ENCODE measurements at places on chromosomes 6 and 20. TPM values are rescaled to one million over a fixed set of nuclear protein-coding genes. Genes with fewer than 3 reads are reported as not detected.

The GABRR1 gene
- total RNA-seq: not detected

- DNase-seq: no peak
Observed at GRCh38 chr6:68468244-68468884, 166.7 kb upstream of the ADGRB3 start.

- DNase-seq: no peak
Observed at GRCh38 chr6:147117580-147117979, 86.6 kb upstream of the STXBP5 start.

- DNase-seq: no peak
Observed at GRCh38 chr6:20426177-20427082, 24.8 kb downstream of the E2F3 start.

- DNase-seq: no peak
Observed at GRCh38 chr6:87724983-87725811, 23.2 kb upstream of the AKIRIN2 start.

- DNase-seq: no peak
Observed at GRCh38 chr20:58102744-58103516, 125.5 kb downstream of the ANKRD60 start.

DNA sequence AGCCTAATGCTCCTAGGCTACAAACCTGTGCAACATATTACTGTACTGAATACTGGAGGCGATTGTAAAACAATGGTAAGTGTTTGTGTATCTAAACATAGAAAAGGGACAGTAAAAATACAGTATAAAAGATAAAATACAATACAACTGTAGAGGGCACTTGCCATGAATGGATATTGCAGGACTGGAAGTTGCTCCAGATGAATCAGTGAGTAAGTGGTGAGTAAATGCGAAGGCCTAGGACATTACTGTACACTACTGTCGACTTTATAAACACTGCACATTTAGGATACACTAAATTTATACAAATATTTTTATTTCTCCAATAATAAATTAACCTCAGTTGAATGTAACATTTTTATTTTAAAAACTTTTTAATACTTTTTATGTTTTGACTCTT is 485.0 kb downstream of the MMUT start:
- DNase-seq: no peak

GRCh38 chr6:34981951-34982350 is 92.9 kb downstream of the ANKS1A start:
- no peak for DNase-seq
